Hematopoietic multipotent progenitor cell treated with erythropoietin and hydrocortisone succinate and interleukin-3 and kit ligand, for 4 days (in vitro differentiated cells): ENCODE measurements at places on chromosomes 7 and 10.

GRCh38 chr7:42460933-42461332 lies 223.9 kb upstream of the GLI3 start:
- no peak for DNase-seq

DNA sequence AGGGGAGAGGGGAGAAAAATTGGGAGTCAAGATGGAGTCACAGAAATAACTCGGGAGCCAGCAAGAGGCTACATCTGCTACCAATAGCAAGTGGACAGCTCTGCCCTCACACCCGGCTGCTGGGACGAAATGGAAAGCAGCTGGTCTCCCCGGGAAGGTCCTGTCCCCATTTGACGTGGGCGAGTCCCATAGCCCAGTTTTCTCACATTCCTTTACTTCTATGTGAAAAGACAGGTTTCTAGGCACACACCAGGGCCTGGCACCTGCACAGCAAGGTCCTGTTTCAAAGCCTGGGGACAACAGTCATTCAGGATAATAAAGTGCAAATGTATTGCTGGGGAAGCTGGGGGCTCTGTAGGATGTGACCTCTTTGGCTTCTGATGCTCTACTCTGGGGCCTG lies 162.6 kb downstream of the OAT start:
- no peak for DNase-seq

GRCh38 chr7:29806208-29806994 lies at the start of gene WIPF3:
Gene WIPF3, plus strand, starts transcription at chr7:29806508. Its CDS starts 28,217 bp downstream, at chr7:29834725.
- DNase-seq: peak; percentile 25

DNA sequence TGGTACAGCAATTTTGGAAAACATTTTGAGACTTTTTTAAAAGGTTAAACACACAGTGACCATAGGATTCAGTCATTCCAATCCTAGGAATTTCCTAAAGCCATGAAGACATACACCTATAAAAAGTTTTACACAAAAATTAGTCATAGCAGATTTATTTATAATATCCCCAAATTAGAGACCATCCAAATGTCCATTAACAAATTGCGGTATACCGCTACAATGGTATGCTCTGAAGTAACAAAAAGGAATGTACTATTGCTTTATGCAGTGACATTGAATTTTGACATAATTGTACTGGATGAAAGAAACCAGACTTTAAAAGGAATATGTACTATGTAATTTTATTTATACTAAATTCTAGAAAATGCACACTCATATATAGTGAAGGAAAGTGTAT lies 362.8 kb downstream of the HGF start:
- DNase-seq: no peak

DNA sequence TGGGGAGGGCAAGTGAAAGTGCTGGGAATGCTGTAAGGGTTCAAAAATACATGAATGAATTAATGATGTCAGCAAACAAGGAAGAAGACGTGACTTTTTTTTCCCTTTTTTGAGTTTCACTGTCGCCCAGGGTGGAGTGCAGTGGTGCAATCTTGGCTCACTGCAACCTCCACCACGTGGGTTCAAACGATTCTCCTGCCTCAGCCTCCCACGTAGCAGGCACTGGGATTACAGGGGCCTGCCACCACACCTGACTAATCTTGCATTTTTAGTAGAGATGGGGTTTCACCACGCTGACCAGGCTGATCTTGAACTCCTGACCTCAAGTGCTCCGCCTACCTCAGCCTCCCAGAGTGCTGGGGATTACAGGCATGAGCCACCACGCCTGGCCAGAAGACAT lies 30.0 kb downstream of the DENND10 start:
- peak; percentile 27 for DNase-seq

- no peak for DNase-seq
Measured at GRCh38 chr10:52077814-52078213, 236.3 kb upstream of the DKK1 start.

- peak; percentile 31 for DNase-seq
Measured at GRCh38 chr10:70432561-70433263, 8.8 kb downstream of the NODAL start.

- no peak for DNase-seq
Measured at GRCh38 chr7:5380350-5381070, 43.1 kb downstream of the TNRC18 start.

- DNase-seq: peak; percentile 75
Measured at GRCh38 chr7:129644634-129645230, 33.2 kb downstream of the NRF1 start.

DNA sequence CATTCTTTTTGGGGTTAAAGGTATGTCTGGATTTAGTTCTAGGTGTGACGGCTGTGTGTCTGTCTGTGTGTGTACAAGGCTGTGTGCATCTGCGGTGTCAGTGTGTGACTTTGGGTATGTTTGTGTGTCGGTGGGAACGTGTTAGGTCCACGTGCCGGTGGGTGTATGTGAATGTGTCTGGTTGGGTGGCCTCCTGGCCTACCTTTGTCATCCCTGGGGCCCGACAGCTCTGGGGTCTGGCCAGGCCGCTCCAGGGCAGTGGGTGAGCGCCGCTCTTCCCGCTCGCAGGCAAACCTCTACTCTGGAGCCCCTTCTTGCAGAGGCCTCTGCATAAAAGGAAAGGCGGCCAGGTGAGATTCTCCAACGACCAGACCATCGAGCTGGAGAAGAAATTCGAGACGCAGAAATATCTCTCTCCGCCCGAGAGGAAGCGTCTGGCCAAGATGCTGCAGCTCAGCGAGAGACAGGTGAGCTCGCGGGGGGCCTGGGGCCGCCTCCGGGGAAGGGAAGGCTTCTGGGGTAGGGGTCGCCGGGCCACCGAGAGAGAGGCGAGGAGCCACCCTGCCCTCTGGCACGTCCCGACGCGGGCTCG lies 2.4 kb downstream of the HHEX start:
- peak; percentile 36 for DNase-seq

DNA sequence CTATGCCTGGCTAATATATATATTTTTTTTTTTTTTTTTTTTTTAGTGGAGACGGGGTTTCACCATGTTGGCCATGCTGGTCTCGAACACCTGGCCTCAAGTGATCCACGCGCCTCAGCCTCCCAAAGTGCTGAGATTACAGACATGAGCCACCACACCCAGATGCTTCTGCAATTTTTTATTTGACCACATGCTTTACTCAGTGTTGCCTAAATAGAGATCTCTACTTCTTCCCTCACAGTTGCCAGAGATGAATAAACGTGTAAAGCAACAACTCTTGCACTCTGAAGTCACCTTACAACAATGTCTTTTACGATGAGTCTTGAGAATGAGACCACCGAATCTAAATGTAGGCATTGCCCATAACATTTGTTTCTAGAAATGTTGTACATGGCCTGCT lies 107.9 kb upstream of the FRMD4A start:
- DNase-seq: no peak

DNA sequence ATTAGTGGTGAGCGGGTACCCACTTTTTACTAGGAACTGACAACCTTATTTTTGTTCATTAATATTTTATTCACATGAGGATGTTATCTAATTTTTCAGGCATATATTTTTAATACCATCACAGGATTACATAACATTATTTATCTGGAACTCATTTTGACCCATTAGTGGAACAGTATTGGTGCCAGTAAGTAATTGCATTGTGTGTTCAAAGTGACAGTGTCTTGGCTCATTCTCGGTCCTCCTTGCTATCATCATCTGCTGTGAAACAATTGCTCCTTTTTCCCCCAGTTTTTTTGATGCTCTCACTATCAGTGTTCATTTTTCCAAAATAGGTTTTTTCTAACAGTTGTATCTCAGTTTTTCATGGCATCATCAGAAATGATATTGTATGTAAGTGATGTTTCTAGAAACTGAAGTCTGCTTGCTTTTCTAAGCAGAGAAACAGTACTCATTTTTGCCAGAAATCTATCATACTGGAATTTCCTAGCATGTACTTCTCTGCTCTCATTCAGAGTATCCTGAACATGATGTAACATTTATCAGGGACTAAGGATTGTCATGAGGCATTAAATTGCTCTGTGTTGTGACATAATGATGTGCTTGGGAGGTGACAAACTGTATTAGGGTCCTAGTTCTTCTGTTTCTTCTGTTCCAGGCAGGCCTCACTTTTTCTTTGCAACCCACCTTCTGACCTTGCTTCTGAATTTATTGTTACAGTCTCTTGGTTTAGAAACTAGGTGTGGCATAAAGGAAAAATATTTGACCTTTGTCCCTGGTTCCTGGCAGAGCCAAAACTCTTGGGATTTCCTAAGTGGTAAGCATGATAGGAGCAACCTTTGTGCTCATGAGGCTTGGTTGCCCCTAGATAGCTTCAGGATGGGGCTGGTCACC lies 4.2 kb downstream of the NUB1 start:
- no peak for DNase-seq

DNA sequence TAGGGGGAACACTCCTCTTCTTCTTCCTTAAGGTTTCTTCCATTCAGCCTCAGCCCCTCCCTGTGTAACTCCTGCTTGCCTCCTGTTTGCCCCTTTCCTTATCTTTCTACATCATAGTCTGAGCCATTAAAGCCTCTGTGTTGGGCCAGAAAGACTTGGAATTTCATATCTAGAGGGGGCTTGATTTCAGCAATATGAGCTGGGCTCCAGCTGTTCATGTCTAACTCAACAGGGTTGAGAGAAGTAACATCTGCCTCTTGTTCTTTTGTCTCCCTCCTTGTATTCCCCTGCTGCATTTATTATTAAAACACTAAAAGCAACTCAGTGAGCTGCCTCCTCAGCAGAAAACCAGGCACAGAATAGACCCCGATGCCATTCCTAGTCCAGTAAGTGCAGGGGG lies 17.6 kb downstream of the SEC24C start:
- no peak for DNase-seq

GRCh38 chr10:76074659-76075058 lies 643.2 kb downstream of the LRMDA start:
- DNase-seq: no peak

- no peak for DNase-seq
Measured at GRCh38 chr10:50456719-50457118, 167.0 kb downstream of the SGMS1 start.

GRCh38 chr7:105713488-105714465 lies 132.5 kb upstream of the EFCAB10 start:
- no peak for DNase-seq

DNA sequence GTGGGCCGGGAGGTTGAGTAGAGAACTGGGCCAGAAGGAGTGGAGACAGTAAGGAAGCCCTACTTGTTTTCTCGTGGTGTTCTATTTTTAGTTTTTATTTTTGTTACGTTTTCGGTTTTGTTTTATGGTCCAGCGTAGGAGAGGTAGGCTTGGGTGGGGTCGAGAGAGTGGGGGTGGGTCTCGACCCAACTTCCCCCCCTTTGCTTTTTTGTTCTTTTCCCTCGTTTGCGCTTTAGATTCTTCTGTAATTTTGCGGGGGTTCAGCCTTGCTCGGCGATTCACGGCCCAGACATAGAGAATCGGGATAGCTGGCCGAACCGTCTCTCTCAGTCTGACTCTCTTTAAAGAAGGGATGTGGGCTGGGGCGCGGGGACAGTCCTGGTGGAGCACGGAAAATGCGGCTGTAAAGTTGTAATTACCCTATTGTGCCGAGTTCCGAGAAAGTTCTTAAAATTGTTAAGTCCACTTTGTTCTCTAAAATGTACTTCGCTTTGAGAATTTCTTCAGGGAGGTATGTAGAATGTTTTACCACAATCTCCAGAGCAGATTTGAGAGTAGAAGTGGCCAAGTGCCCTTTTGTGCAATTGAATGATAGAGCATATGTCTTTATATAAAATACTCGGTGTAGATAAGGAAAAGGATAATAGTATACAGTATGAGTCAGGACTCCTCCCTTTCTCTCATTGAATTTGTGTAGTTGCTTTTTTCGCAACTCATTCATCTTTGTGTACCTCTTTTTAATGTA lies 816 bp downstream of the DMTF1 start:
- peak; percentile 73 for DNase-seq

- no peak for DNase-seq
Measured at GRCh38 chr7:114784746-114785145, 137.1 kb upstream of the MDFIC start.
